Bronchial smooth muscle cell (primary cell): ENCODE measurements at places on chromosomes 2 and 18. TPM values are rescaled to one million over a fixed set of nuclear protein-coding genes. Genes with fewer than 3 reads are reported as not detected.

The ACTR3 gene
- 120 and 240 TPM in 2 replicates for total RNA-seq

The CTNNA2 gene
- not detected in 2 replicates for total RNA-seq

The ERFE gene
- 0.32 and 1.3 TPM in 2 replicates for total RNA-seq

The SUMO1 gene
- total RNA-seq: 82.4 and 134 TPM in 2 replicates
